Fibroblast of the aortic adventitia (primary cell): ENCODE measurements at places on chromosomes 7 and 10.

GRCh38 chr7:105816266-105816843 lies 60.0 kb downstream of the ATXN7L1 start:
- no peak for DNase-seq

- DNase-seq, result peak; percentile 80
Measured at GRCh38 chr10:50988792-50989191, 85.5 kb upstream of the PRKG1 start.

GRCh38 chr7:150322833-150323681 lies at the start of the genes ACTR3C and LRRC61:
ACTR3C (minus strand) TSS chr7:150323545; CDS start chr7:150295296, 28,249 bp downstream.
LRRC61 (plus strand) TSS chr7:150323355; CDS start chr7:150336862, 13,507 bp downstream.
- no peak for DNase-seq

DNA sequence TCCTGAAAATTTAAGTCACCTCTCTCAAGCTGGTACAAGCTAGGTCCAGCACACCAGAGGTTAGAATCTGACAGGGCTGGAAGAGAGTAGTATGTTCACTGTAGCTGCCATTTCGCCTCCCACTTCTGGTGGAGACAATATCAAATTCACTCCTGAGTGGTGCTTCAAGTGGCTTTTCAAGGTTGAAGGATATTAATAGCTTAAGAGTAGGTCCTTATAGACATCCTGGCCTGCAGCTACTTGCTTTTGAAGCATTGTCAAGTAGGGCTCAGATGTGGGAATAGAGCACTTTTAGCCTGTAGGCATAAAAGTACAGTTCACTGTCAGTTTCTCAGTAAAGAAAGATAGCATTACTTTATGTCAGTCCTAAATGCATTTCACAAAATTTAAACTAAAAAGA lies 270.5 kb upstream of the PLPP4 start:
- no peak for DNase-seq

- no peak for DNase-seq
Measured at GRCh38 chr7:34354011-34354410, 304.0 kb upstream of the NPSR1 start.

- DNase-seq, result peak; percentile 1
Measured at GRCh38 chr10:106111246-106111645, 1053.3 kb downstream of the SORCS1 start.

- no peak for DNase-seq
Measured at GRCh38 chr10:131920151-131920550, 19.3 kb downstream of the PPP2R2D start.

GRCh38 chr7:72182036-72182435 lies 230.1 kb downstream of the CALN1 start:
- DNase-seq, result no peak

- DNase-seq, result peak; percentile 19
Measured at GRCh38 chr7:46450886-46451285, 529.8 kb upstream of the IGFBP3 start.

- no peak for DNase-seq
Measured at GRCh38 chr7:80420876-80421275, 91.0 kb downstream of the GNAT3 start.

DNA sequence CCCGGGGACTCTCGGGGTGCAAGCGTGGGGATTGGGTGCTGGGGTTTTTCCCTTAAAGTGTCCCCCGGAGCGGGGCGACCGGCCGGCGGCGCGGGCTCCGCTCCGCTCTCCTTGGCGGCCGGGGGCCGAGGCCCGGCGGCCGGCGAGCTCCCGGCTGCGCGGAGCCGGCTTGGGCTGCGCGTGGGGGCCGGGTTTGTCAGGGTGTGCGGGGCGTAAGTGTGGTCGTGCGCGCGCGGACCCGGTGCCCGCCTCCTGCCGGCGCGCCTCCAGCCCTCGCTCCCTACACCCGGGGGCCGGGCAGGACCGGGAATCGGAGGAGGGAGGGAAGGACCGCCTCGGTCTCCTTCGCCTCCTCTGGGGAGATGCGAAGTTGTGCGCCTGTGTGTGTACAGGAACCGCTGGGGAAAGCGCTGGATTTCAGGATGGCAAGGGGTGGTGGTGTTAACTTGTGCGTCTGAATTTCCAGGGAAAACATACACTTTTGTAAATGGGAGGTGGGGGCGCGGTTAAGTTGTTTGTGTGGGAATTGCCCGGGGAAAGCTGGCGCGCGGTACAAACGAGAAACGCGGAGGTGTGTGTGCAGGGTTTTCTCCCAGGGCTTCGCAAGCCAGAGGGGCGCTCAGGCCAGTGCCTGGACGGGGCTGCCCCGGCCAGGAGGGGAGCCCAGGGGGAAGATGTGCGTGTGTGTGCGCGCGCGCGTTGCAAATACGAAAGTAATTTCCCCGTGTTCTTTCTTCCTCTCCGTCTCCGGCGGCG lies 737 bp downstream of the ZMIZ1 start:
- DNase-seq, result peak; percentile 44

DNA sequence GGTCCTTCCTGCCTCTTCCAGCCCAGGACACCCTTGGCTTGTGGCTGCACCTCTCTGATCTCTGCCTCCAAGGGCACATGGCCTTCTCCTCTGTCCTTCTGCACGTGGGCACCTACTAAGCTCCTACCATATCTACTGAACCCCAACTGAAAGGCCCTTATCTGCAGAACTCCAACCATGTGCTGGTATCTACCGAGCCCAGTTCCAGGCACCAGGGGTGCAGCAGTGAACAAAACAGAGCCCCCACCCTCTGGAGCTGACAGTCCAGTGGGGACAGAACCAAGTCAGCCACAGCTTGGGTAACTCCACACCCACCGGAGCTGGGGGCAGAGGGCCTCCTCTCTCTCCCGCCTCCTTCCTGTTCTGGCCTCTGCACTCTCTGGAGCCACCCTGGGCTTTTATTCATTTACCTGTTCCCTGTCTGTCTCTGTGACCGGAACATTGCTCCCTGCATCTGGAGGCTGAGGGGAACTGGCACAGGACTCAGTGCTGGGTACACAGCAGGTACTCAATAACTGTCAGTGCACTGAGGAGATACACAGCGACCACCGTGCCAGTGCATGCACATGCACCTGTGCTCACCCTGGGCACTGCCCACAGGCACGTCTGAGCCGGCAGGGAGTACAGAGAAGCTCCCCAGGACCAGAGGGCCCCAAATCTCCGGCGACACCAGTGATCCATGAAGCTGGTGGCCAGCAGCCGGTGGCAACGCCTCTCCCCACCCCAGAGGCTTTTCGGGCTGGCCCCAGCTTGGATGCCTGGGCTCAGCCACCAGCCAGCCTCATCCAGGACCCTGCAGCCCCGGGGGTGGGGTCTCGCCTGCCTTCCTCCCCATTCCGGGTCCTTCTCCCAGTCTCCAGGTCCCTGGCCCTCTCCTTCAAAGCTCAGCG lies 2.0 kb downstream of the MICALL2 start:
- no peak for DNase-seq
